Fibroblast of skin of abdomen (primary cell): ENCODE measurements at places on chromosomes 7 and 10.

DNA sequence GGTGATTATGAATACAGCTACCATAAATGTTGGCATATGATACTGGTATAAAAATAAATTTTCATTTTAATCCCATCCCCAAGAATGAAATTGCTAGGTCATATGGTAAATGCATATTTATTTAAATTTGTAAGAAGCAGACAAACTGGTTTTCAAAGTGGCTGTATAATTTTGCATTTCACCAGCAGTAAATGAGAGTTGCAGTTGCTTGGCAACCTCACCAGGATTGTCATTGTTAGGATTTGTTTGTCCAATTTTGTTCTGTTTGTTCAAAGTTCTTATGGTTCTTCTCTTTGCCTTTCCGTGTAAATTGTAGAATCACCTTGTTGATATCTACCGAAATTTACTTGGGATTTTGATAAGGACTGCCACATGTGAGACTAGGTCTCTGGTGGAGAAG is 237.4 kb downstream of the OTUD1 start:
- no peak for DNase-seq

DNA sequence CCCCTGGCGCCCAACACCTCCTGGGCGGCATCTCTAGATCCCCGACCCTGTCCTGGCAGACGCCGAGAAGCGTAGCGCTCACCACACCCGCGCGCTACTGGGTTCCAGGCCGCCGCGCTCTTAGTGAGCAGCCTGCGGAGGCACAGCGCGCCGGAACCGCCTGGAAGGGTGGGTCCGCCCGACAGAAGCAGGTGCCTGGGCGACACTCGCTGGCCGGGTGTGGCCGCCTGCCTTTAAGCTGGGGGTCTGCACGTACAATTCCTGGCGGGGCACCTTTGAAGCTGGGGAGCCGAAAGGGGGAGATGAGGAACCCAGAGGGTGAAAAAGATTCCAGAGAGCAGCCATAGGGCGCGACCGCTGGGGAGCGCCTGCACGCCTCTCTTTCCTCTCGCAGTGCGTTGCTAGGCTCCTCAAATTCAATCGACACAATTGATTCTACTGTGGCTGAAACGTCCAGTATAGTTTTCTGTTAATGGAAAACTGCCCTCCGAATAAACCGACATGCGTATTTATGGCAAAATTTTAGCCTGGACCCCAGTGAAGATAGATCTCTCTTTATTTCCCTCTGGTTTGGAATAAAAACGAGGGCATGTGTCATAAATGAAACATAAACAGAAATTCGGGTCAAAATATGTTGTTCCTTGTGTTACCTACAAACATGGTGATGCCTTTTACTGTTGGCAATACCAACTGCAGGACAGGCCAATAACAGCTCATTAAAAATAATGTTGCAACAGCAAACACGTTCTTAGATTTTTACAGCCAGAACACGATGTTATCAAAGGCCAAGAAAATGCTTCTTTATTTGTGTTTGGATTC is 4.6 kb downstream of the HMX3 start:
- no peak for DNase-seq

DNA sequence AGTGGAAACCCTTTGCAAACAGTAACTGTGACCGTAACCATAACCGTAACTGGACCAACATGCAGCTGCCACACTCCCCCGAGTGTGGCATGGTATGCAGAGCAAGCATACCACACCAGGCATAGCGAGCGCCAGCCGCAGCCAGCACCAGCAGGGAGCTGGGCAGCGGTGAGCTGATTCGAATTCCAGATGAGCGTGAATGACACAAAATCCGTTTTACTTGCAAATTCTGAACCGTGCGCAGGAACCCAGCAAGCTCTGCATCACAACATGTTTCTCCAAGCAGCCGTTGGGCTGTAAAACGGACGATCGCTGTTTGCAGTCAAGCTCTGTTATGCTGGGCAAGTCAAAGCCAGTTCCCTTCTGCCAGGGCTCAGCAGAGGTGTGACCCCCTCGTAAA is 111.1 kb downstream of the OAT start:
- no peak for DNase-seq

- DNase-seq: peak; percentile 57
These were observed 46.4 kb upstream of the CC2D2B start for GRCh38 chr10:95861386-95861785.

DNA sequence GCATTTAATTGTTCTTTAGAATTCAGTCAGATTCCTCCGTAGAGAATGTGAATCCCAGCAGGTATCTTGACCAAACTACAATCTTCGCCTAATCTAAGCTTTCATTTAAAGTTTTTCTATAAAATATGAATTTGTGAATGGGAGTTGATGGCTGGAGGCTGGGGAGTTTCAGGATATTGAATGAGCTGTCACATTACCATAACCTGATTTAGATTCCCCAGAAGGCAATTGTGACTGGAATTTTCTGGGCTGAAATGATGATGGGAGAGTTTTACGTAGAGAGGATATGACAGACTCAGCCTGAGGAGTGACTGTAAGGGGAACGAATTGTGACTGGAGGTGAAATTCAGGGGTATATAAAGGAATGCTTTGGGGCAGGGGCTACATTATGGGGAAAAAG is 411.7 kb upstream of the FZD8 start:
- no peak for DNase-seq

GRCh38 chr7:81469869-81470723 is 299.8 kb downstream of the HGF start:
- DNase-seq: peak; percentile 74

- DNase-seq: no peak
These were observed 10.4 kb downstream of the ZNF365 start for GRCh38 chr10:62384447-62385081.

DNA sequence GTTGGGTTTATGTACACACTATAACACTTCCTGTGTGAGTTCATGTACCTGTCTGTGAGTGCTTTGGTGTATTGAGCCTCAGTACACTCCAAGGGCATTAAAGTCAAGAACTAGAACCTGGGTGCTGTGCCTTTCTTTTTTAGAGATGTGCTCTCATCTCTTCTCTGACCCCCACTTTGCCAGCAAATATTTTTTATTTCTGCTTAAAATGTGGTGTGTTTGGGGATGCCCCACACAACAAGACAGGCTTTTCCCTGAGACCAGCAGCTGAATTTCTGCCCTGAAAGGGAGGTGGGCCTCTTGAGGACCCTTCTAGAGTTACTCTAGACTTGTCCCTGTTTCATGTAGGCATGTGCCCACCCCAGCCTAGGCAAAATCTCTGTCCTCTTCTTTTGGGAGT is 14.3 kb downstream of the KCTD7 start:
- DNase-seq: no peak

GRCh38 chr7:22717760-22718159 is 9.2 kb upstream of the IL6 start:
- DNase-seq: no peak

DNA sequence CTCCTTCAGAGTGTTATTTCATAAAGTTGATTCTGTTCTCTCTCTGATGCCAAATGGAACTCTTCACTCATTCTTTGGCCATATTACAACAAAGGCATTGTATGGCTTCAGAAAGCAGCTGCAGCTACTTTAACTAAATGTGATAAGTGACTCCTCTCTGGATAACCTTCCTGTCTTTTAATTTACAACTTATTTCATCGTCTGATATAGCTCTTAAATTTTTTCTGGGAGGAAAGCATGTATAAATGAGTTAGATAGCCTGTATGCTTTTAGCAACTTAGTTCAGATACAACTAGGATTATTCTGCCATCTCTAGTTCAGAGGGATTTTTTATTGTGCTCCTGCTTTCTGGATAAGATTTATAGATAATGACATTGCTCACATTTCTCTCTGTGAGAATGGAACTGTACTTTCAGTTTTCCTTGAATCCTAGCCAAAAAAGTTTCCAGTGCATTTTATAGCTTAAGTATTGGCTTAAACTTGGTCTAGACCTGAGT is 57.5 kb downstream of the KLHDC10 start:
- peak; percentile 60 for DNase-seq

- DNase-seq: peak; percentile 83
These were observed 357.3 kb downstream of the CRPPA start for GRCh38 chr7:16063716-16064675.

- DNase-seq: no peak
These were observed 113.8 kb downstream of the MARCHF5 start for GRCh38 chr10:92404612-92405418.

DNA sequence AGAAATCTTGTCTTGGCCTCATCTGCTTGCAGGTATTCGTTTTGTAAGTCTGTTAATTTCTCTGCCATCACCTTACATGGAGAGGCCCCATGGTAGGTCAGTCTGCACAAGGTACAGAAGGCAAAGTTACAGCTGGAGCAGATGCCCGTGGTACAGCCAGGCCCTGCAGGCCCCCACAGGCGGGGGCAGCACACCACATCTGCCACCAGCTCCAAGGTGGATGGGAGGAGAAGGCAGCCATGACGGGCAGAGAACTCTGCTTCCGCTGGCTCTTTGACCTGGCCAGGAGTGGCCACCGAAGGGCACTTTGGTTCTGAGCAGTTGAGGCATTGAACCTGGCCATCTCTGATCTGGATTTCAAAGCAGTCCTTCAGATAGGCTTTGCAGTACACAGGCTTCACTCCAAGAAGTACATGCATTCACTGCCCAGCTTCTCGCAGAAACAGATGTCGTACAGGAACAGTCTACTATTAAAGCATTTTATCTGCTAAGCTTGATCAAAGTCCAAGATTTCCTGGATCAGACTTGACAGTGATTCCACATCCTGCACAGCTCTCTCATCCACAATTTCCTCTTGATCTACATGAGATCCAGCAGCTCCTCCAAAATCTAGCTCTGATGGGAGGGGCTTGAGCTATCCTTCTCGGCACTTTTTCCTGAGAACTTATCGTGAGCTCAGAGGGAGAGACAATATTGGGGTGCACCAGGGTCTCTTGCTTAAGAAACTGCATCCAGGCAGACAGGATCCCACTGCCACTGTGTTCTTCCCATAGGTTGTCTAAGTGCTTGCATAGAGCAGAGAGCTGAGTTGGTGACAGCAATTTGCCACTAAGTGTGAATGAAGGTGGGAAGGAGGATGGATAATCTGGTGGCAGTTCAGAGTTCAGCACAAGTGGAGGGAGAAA is 120.7 kb downstream of the TRRAP start:
- DNase-seq: no peak

DNA sequence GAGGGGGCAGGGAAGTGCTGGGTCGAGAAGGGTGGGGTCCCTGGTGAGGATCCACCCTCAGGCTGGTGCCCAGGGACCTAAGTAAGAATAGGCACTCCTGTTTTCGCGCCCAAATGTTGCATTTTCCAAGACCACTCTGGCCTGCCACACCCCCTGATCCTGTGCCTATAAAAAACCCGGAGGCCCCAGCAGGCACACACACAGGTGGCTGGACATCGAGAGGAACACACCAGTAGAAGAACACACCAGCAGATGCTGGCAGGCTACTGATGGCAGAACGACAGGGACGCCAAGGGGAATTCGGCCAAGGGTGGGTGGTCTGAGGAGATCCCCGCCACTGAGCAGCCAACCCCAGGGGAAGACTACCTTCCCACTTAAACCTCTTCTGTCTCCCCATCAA is 633.9 kb upstream of the POT1 start:
- DNase-seq: no peak

DNA sequence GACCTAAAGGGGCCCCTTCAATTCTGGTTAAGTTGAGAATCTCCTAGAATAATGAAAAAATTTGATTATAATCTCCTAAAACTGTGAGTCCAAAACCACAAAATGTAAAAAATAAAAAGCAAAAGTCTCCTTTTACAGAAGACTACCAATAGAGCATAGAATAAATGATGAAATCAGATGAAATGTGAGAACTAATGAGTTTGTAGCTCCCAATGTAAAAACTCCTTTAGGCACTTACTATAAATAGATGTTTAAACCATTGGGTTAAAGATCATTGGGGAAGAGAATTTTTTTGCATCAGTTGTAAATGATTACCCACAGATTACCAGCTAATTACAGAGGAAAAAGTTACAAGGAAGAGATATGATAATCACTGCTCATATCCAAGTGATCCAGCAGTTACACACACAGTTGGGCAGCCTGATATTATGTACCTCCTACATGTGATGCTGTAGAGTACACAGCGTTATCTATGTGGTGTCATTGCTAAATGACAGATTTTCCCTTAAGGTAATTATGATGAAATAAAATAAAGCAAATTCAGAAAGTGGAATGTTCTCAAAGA is 282.7 kb upstream of the SEMA3D start:
- peak; percentile 79 for DNase-seq

- no peak for DNase-seq
These were observed 343.0 kb upstream of the PODXL start for GRCh38 chr7:131899271-131900030.

GRCh38 chr10:26579256-26580063 is 118.0 kb upstream of the PDSS1 start:
- no peak for DNase-seq

GRCh38 chr7:68601826-68602225 is 996.4 kb upstream of the AUTS2 start:
- no peak for DNase-seq

DNA sequence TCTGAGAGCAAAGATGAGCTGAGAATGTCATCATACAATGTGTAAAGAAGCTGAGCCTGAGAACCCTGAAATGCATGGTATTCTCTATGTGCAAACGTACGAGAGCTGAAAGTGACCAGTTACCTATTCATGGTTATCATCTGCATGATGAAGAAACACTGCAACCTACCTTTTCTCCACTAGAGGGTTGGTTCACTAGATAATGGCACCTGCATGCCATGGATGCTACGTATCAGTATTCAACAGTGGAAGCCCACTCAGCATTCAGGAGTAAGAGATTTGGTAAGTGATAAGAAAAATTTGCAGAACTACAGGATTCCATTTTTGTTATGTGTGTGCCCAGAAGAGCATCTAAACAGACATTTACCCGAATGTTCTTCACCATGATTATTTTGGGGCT is 145.4 kb downstream of the PTPRN2 start:
- DNase-seq: no peak

- DNase-seq: no peak
These were observed 5.4 kb upstream of the HERPUD2 start for GRCh38 chr7:35700333-35700732.

- no peak for DNase-seq
These were observed 65.8 kb upstream of the SEMA3C start for GRCh38 chr7:80984619-80985018.

GRCh38 chr7:157176771-157177170 is 38.0 kb downstream of the UBE3C start:
- no peak for DNase-seq

- DNase-seq: peak; percentile 99
These were observed 32.8 kb downstream of the IL15RA start for GRCh38 chr10:5944389-5945189.

GRCh38 chr10:10892290-10892875 is 125.3 kb upstream of the CELF2 start:
- no peak for DNase-seq
